ENCODE measurements at places on chromosomes 7 and 10.

DNA sequence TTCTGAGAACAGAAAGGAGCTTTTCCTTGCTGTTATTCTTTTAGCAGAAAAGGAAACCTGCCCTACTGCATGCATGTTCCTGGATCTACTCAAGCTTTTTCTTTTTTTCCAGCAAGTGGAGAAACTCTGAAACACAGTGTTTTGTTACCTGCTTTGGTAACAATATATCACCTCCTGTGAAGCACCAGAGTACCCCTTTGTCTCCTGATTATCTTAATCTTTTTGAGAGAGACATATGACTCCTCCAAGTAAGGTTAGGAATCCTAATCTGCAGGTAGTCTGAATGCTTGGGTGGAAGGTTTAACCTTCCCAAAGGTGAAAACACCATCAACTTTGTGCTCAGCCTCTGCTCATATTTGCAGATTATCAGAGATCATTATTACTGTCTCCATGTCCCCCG, 93.1 kb downstream of the MAPK8 start:
- DNase-seq = no peak

- no peak for DNase-seq
These were observed 108.7 kb upstream of the DPP6 start for GRCh38 chr7:153943457-153943856.

GRCh38 chr10:71383972-71384687, 12.6 kb upstream of the CDH23 start:
- DNase-seq = no peak

- DNase-seq = no peak
These were observed 43.6 kb upstream of the LRRTM3 start for GRCh38 chr10:66882271-66882670.

DNA sequence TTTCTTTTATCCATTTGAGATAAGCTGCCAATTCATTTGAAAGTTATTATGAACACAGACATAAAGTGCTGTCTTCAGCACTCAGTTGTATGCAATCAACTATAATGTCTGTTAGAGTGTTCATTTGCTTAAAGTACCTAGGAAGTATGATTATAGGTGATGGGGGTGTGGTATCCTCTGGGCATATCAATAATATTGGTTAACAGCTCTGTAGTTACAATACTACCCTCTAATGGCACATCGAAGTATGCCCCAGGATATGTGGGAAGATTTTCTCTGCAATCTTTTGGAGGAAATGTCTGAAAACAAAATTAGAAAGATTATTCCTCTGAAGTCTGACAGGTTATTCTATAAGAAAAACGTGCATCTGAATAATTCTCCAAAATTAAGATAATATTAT, 429.7 kb downstream of the ARL4A start:
- no peak for DNase-seq

DNA sequence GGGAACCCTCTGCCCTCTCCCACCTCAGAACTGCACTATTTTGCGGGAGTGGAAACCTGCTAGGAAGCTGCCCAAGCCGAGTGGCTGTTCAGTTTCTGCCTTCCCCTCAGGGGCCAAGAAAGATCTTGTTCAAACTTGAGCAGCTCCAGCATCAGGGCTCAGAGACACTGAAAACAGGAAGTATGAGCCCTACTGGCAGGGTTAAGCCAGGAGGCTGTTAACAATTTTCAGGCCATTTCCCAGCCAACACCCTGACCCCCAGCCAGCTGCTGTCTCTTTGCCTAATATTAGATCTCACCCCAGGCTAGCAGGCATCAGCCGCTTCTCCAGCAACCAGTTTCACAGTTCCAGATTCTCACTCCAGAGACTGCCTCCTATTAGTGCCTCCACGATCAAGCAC, 9.2 kb downstream of the PLAU start:
- DNase-seq = no peak

DNA sequence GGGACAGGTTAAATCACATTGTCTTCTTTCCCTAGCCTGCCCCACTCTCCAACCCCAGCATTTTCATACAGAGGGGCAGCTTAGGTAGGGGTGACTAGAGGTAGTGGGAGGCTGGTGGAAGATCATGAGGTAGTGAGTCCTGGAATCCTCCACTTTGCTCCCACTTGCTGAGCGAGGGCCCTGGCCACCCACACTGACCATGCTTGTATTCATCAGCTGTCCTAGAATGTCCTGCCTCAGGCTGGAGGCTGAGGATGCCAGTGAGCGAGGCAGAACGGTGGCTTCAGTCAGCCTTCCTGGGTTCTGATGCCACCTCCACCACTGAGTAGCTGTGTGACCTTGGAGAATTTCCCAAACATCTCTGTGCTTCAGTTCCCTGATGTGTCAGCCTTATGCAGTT, 34.6 kb upstream of the PFKFB3 start:
- DNase-seq = no peak
